ENCODE measurements at places on chromosomes 3 and 15.

GRCh38 chr3:147049305-147049704, 357.0 kb downstream of the ZIC4 start:
- DNase-seq = no peak

- no peak for DNase-seq
Measured at GRCh38 chr3:180062771-180063170, 26.0 kb upstream of the PEX5L start.

DNA sequence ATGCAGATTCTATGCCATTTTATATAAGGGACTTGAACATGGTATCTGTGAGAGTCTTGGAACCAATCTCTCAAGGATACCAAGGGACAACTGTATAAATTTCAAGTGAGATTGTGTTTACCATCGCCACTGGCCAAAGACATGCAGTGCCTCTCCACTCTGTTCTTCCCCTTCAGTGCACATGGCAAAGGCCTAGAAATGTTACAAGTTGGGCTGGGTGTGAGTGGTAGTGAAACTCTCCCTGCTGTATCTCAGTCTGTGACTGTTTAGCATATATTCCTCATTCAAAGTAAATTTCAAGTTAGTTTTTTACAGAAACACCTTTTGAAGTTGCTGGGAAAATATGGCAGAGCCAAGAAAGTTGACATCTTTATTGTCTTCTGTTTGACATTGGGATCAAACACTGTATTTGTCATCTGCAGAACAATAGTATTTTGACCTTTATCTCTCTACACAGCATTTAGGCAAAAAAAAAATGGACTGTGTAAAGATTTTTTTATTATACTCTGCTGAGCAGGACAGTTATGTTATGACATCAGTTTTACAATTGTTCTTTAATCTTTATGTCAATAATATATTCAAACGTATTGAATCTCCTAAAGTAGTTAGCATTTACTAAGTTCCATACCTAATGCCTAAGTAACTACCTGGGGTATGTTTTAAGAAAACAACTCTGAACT, 101.4 kb downstream of the CCNL1 start:
- DNase-seq = no peak

DNA sequence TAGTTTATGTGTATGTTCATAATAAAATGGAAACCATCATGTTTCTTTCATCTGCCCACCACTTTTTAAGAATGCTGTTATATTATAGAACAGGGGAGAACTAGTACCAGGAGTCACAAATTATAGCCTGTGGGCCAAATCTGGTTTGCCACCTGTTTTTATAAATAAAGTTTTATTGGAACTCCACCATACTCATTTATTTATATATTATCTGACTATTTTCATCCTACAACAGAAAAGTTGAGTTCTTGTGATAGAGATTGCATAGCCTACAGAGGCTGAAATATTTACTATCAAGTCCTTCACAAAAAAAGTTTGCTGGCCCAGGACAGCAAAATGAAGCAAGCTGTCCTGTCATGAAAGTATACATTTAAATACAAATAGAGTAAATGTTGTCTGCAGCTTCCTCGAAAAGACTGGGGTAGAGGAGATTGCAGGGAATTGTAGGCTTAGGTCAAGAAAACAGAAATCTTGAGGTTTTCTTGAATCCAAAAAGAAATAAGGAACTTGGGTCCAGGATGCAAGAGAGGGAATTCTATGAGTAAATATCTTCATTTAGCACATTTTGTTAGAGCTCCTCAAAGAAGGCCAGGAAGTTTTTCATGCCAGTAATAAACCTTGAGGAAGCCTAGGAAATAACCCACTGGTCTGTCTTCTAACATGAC, 41.1 kb downstream of the FILIP1L start:
- no peak for DNase-seq

DNA sequence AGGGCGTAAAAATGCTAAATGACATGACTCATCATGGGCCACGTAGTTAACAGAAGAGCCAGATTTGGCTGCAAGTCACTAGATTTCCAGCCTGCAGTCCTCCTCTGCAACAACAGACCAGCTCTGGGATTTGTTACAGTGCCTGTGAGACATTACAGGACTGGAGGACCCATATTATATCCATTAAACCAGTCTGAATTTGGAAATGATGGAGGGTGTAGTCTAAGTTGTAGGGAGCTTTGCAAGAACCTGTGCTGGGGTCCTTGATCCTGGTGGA, 10.8 kb downstream of the ZNF774 start:
- DNase-seq = no peak

DNA sequence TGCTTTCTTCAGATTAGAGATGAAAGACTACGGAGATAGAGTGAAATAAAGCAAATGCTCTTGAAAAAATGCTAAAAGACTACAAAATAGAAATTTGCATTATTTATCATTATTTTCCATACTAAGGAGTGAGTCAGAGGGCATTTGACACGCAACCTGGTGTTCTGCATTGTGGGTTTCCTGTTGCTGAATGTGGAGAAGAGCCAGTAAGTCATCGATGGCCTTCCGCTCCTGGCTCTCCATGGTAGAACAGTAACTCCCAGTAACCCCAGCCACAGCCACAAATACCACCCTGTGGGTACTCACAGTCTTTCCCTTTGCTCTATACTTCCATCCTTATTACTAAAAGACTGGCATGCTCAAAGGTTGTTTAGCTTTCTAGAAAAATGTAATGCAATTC, 61.5 kb downstream of the CGGBP1 start:
- DNase-seq = no peak

DNA sequence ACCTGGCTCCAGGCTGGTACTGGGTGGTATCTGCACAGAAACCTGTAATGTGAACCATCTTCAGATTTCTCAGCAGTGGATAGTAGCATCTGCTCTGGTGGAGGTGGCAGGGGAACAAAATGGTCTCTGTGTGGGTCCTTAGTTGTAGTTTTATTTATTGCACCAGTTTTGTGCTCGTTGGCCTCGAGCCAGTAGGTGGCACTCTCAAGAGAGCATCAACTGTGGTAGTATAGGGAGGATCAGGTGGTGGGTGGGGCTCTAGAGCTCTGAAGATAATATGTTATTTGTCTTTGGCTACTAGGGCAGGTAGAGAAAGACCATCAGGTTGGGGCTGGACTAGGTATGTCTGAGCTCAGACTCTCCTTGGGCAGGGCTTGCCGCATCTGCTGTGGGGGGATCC, 254.0 kb upstream of the GPR149 start:
- no peak for DNase-seq

All from naive thymus-derived CD4-positive, alpha-beta T cell (primary cell).